Urinary bladder (tissue), 4 donors: ENCODE measurements at places on chromosomes 2 and 18. TPM values are rescaled to one million over a fixed set of nuclear protein-coding genes. Genes with fewer than 3 reads are reported as not detected.
A peak's percentile ranks its signal among the peaks of the same experiment; 100 is the strongest.

DNA sequence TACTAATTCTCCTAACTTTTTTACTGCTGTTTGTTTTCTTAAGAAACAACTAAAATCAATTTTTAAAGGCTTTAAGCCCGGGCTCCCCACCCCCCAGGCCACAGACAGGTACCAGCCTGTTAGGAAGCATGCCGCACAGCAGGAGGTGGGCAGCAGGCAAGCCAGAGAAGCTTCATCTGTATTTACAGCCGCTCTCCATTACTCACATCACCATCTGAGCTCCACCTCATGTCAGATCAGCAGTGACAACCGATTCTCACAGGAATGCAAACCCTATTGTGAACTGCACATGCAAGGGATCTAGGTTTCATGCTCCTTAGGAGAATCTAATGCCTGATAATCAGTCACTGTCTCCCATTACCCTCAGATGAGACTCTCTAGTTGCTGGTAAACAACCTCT is 517.0 kb downstream of the NRXN1 start:
- DNase-seq: no peak

Gene CNTNAP5
- 1.8 TPM for total RNA-seq

DNA sequence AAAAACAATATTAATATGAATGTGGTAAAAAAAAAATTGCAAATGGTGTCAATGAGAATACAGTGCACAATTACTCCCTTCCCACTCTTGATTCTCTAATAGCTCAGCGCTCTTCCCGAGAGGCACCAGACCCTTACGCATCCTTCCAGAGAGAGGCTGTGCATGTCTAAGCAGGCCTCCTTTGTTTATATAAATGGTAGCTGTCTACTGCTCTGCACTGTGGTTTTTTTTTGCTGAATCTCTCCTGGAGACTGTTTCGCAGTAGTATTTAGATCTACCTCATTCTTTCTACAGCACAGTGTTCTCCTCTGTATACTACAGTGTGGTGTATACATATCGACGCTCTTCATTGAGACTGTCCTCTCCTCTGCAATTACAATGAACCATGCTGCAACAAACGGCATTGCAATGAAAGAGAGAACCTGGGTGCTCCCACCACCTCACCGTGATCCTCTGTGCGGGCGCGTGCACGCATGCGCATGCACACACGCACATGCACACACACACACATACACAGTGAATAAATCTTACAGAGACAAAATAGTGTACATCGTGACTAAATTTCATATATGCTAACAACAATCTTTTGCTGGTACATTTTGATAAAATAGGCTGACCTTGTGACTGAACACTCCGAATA is 19.4 kb downstream of the SEPTIN10 start:
- no peak for DNase-seq

- DNase-seq: no peak
Measured at GRCh38 chr18:41955688-41956087, 654 bp downstream of the PIK3C3 start.

DNA sequence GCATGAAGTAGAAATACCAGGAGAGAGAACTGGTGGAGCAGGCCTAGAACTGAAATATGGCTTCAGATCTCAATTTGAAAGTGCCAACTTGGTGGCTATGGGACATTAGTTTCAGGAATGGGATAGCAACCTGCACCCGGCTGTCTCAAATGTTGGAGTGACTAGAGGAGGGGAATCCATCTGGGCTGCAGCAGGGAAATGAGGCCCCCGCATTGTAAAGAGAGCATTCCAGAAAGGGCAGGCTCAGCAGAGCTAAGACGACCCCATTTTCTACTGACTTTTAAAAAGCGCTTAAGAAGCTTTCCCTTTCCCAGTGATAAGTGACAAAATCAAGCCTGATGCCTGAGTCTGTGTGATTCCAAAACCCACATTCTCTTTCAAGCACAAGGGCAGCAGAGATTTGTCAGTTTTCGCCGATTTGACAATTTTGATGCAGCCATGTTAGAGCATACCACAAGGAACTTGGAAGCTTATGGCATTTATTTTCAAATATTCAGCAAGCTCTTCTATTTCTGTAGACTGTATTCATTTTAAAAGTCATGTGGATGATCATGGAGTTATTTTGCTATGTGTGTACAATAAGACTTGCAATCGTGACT is 119.8 kb upstream of the ARHGAP28 start:
- no peak for DNase-seq

Gene KCMF1
- total RNA-seq: 39.7 TPM

DNA sequence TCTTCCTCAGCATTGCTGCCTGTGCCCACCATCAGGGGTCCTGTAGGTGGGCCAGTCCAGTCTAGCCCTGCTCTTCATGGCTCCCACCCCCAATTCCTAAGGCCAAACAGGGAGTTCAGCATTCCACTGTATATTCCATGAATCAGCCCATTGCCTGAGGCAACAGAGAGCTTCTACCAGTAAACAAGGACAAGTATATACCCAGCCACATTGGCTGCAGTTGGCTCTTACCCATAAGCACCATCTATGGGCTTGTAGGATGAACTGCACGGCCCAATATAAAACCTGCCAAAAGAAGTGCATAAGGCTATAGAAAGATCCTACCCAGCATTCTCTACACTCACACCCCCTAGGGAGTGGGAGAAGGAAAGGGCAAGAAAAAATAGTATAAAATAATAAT is 95.1 kb upstream of the SALL3 start:
- no peak for DNase-seq

DNA sequence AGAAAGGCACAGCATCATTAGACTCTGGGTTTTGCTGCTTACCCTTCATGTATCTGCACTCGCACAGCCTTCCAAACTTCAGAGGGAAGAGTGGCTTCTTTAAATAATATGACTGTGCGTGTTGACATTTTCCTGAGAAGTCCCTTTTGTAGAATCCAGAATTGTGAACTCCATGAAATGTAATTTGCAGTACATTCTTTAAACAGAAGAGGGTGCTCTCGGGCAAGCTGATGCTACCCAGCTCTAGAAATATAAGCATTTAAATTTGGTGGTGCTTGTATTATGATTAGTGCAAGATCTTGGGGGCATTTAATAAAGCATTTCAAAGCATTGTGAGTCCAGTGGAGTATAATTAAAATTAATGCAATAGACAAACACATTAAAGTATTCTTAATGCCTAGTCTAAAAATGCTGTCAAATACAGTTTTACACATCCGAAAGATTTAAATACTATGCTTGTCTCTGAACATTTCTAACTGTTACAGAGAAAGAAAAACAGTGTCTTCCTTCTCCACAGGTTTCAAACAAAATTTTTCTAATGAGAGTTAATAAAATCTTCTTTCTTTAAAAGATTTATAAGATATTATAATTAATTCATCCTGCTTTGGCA is 17.3 kb upstream of the GTF2A1L start:
- peak; percentile 17 for DNase-seq

DNA sequence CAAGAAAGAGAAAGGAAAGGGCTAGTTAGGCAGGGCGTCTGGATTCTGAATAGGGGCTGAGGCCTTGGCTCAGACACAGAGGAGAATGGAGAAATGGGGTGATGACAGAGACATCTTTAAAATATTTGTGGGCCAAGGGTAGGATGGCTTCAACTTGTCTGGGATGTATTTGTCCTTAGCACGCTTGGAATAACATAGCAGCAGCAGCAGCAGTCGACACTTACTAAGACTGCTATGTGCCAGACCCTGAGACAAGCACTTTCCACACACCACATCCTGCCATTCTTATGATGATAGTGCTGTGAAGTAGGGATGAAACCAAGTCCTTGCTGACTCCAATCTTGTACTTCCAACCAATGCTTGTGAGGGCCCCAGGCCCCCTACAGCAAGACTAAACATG is 2.6 kb downstream of the IL1RL1 start:
- no peak for DNase-seq

Gene ALPI
- total RNA-seq: not detected

Gene NDC80
- total RNA-seq: 33.0 TPM

GRCh38 chr2:24164416-24164973 is 10.4 kb upstream of the FAM228A start:
- DNase-seq: no peak

Gene CPO
- 0.53 TPM for total RNA-seq

- DNase-seq: no peak
Measured at GRCh38 chr2:70871398-70872211, 36.0 kb upstream of the CD207 start.

DNA sequence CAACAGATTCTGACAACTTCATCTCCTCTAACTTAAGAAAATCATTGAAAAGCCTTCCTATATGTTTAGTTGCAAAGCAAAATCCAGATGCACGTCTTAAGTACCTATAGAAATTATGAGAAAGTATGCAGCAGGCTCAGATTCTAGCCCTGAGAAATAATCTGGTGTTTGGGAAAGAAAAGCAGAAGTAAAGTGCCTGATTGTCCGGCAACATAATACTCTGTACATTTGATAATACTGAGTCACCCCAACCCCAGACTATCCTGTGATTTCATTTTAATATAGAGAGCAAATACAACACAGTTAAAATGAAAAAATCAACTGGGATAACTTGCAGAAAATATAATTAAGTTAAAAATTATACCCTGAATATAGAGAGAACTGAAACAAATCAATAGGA is 13.5 kb downstream of the RFX8 start:
- no peak for DNase-seq

GRCh38 chr2:215003001-215003400 is 135.4 kb downstream of the ABCA12 start:
- no peak for DNase-seq

Gene COMMD1
- total RNA-seq: 49.1 TPM

GRCh38 chr2:42001711-42002201 is 46.1 kb upstream of the PKDCC start:
- DNase-seq: no peak

Gene LYG2
- total RNA-seq: not detected

GRCh38 chr2:74142340-74142739 is 5.4 kb downstream of the BOLA3 start:
- DNase-seq: no peak

- no peak for DNase-seq
Measured at GRCh38 chr2:154455866-154456265, 242.6 kb upstream of the KCNJ3 start.

DNA sequence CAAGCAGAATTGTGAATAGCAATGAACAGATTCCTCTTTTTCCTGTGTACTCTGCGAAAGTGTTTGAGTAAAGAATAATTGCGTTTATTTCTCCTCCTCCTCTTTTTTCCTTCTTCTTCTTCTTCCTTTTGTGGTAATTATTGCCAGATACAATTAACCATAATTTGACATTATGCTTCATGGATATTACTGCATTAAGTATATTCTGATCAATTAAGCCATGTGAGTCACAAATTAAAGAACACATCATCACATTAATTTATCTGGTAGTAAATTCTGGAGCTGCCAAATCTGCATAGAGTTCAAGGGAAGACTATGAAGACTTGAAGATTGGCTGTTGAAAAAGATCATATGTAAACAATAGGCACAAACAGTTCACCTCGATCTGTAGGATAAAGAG is 72.9 kb upstream of the TFPI start:
- no peak for DNase-seq

Gene DSG1
- 0.21 TPM for total RNA-seq

GRCh38 chr2:43519643-43520221 is 76.1 kb downstream of the THADA start:
- no peak for DNase-seq

Gene UGT1A5
- 0.79 TPM for total RNA-seq

Gene BMP10
- not detected for total RNA-seq

DNA sequence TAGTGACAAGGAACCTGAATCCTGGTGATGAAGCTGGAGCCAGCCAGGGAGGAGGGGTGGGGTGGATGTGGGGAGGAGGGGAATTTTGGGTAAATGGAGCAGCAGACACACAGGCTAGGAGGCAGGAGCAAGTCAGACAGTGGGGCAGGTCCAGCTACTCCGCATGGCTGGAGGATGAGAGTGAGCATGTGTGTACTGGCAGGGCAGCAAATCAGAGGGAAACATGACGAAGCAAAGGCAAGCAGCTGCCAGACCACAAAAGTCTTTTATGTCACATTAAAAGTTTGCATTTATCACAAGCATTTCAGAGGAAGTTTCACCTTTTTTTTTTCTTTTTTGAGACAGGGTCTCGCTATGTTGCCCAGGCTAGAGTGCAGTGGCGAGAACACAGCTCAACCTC is 11.9 kb upstream of the KIDINS220 start:
- no peak for DNase-seq

Gene PROM2
- 13.6 TPM for total RNA-seq

DNA sequence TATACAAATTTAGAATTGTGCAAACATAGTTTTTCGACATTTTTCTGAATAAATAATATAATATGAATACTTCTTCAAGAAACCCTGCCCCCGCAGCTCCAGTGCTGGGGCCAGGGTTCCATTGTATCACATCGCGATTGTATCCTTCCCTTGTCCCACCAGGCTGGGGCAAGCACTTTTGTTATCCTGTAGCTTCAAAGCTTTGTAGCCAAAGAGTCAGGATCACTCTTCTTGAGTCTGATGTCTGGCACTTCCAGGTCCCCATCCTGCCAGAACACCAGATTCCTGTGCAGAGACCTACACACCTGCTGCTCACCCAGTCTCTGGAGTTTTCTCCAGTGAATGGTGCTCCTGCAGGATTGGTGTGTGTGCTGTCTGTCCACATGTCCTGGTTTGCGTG is 186.9 kb downstream of the ASB1 start:
- DNase-seq: no peak

- DNase-seq: no peak
Measured at GRCh38 chr2:240439698-240440151, 4.3 kb downstream of the GPC1 start.

Gene HRH4
- total RNA-seq: 0.26 TPM

- no peak for DNase-seq
Measured at GRCh38 chr2:102387763-102388546, 32.4 kb downstream of the IL18R1 start.

- no peak for DNase-seq
Measured at GRCh38 chr2:232389327-232389726, 10.8 kb downstream of the ALPP start.

GRCh38 chr2:51511002-51511401 is 479.1 kb upstream of the NRXN1 start:
- no peak for DNase-seq

- DNase-seq: no peak
Measured at GRCh38 chr2:141498561-141498960, 632.3 kb downstream of the LRP1B start.

DNA sequence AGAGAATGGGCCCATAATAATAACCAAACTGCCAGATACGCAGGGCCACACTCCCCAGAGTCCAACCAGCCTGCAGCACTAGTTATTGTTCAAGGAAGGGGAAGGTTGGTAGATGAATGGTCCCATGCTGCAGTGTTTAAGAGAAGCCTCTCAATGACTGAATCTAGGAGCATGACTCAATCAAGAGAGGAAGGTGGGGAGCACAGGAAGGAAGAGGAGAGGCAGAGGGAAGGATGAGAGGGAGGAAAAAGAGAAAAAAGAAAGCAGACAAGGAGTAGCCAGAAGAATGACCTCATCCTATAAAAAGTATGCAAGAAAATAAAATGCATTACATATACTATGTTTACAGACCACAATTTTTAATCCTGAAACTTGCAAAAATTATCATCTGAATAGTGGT is 174.5 kb downstream of the TCF4 start:
- DNase-seq: no peak

Gene RSAD2
- total RNA-seq: 11.1 TPM
